Activated naive CD4-positive, alpha-beta T cell treated with anti-CD3 and anti-CD28 coated beads, Interleukin-2, amount 10 ng/mL, durations not matched to agents 7 days and 5 days (primary cell): ENCODE measurements at places on chromosomes 2 and 18.
A peak's percentile ranks its signal among the peaks of the same experiment; 100 is the strongest.

DNA sequence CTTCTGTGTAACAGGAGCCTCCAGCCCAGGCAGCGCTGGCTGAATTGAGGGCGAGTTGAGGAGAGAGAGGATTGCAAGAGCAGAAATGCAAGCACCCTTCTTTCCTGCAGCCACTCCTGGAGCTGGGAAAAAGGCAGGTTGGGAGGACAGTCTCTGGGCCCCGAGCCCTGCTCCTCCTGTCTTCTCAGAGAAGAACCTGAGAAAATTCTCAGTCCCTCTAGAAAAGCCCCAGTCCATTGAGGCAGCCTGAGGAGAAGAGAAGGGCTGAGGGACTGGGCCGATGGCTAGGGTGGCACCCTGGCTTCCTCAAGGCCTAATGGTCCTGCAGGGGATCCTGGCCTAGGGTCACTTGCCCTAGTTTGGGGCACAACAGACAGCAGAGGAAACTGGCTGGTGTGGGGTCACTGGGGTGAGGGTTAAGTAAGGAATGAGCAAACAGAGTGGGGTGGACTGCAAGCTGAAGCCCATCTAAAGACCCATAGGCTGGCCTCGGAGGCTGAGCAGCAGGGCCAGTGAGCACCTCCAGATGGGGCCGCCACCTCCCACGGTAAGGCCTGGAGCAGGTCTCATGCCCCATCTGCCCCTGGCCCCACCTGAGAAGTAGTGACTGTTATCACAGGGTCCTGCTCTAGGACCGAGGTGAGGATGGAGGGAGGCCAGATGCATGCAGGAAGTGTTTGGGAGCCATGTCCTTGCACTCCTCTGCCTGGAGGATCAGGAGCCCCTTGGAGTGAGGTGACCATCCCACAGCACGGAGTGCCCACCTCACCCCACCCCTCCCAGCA is 12.4 kb downstream of the CIB4 start:
- DNase-seq = no peak

DNA sequence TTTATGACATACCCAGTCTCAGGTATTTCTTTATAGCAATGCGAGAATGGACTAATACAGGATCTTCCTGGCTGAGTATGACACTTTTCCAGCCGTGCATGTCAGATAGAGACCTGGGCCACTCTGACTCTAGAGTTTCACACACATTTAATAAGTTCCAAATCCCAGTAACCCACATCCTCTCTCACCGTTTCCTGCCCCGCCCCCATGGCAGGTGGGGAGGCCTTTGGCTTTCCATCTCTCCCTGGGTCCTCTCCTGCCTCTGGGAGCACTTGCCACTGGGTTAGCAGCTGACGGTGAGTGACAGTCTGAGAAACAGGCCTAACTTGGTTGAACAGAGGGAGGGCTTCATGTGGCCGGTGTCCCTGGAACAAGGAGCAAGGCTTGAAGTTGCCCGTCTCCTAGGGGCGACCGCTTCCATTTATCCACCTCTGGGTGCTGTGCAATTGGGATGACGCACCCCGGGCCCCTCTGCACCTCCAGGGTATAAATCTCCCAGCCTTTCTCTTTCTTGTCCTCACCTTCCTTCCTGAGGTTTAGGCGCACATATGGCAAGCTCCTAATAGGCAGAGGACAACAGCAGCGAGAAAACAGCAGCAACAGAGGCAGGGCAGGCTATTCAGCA is 152.7 kb upstream of the HDAC4 start:
- peak; percentile 13 for DNase-seq

DNA sequence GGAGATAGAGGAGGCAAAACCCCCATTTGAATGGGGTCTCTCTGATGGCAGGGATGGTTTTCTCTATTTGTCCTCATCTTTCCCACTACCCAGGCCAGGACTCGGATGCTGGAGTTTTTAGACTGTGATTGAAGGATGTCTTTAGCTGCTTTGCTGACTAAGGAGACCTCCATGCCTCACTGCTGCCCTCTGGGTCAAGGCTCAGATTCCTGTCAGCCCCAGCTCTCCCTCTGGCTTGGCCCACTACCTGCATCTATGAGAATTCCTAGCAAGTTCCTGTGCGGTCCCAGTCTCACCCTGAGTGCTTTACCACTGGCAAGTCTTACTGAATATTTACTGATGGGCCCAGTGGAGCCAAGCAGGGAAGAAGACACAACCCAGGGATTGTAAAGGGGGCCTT is 184.0 kb downstream of the CELF4 start:
- no peak for DNase-seq

DNA sequence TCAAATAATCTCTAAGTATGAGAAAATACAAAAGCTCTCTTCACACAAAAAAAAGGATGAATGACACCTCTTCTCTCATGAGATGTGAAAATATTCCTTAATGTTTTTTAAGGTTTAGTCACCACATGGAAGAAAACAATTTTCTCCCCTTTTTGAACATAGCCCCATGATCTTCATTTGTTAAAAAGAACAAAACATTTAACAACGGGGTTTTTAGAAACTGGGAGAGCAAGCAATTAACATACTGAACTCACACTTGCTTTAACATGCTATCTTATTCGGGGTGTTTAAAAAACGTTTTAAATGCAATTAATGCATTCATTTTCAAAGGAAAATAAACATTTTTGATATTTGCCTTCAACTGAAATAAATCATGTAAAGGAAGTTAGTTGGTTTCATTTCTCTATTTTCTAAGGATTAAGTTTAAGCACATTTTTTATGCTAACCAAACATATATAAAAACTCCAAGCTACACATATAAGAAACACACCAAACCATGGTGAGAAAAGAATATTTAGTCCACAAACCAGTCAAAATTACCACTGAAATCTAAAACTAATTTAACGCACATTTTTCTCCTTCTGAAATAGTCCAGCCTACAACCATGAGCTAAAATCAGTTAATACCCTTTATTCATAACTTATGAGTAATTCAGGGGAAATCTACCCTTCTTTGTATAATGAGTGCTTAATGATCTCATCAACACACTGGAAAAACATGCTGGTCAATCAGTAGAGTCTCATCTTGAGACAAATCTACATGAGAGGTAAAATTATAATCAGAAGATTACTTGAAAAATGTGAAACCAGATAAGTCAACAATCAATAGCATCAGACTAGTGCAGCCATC is 8.2 kb downstream of the FBXO11 start:
- no peak for DNase-seq

DNA sequence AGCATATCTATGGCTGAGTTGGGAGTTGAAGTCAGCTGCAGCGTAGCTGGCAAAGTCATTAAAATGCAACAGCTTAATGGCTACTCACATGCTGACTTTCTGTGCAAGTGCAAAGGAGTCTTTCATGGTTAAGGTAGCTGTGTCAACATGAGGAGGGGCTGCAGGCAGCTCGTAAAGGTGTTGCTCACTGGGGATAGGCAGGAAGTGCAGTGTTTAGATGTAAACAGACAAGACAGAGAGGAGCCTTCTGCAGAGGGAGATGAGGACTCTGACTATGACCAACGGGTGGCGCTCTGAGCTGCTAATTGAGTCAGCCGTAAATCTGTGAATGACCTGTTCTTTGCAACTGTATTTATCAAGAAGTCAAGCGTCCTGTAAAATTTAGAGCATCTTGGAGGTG is 22.3 kb upstream of the CAVIN2 start:
- DNase-seq = no peak

DNA sequence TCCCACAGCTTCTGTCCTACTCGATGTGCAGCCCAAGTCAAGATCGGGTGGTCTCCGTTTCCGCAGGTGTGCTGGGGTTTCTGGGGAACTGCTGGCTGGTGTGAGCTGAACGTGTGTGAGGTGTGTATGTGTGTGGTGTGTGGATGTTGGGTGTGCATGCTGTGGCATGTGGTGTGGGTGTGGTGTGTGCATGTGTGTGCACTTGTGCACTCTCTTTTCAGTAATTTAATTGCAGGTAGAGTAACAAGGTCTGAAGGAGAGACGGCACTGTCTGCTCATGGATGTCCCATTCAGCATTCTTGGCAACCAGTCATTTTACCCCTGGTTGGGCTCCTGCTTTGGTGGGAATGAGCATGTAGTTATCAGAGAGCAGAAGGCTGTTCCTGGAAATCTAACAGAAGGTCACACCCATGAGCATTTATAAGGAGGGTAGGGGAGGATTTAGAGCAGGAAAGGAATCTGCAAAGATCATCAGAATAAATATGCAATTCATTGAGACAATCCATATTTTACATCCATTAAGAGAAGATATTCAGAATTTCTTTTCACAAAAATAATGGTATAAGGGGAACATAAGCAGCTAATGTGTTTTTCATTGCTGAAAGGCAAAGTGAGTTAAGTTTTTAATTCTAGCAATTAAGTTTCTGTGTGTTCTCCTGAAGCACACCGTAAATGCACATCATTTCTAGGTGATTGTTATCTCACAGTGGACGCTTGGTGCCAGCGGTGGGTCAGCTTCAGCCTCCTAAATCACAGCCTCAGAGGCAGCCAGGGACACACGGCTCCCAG is 60.7 kb downstream of the ADI1 start:
- DNase-seq = no peak

DNA sequence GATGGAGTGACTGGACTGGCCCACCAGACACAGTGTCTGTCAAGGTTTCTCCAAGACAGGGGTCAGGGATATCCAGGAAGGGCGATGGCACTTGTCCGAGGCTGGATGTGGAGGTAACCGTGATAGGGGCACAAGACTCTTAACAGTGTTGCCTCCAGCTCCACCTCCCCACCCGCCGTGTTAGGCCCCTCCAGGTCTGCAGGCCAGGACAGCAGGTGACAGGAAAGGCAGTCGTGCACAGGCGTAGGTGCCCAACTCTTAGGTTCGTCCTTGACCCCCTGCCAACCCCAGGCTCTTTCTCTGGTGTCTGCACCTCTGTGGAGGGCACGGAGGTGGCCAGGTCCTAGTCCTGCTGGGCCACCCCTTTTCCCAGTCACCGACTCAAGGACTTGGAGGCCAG is 10.1 kb downstream of the ITM2C start:
- no peak for DNase-seq

GRCh38 chr18:50170004-50170403 is 24.9 kb downstream of the MYO5B start:
- DNase-seq = no peak

- DNase-seq = no peak
Observed at GRCh38 chr2:47043891-47044239, 111.2 kb downstream of the STPG4 start.

- DNase-seq = no peak
Observed at GRCh38 chr2:41934329-41934958, 113.4 kb upstream of the PKDCC start.

DNA sequence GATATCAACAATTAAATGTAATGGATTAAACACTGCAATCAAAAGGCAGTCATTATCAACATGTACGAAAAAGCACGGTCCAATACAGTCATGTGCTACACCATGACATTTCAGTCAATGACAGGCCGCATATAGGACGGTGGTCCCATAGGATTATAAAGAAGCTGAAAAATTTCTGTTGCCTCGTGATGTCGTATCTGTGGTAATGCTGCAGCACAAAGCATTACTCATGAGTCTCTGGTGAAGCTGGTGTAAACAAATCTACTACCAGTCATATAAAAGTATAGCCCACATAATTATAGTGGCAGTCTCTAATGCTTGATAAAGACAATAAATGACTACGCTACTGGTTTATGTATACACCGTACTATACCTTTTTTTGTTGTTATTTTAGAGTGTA is 58.4 kb downstream of the RABL2A start:
- DNase-seq = no peak

GRCh38 chr2:182855376-182855775 is 11.1 kb downstream of the FRZB start:
- DNase-seq = no peak

DNA sequence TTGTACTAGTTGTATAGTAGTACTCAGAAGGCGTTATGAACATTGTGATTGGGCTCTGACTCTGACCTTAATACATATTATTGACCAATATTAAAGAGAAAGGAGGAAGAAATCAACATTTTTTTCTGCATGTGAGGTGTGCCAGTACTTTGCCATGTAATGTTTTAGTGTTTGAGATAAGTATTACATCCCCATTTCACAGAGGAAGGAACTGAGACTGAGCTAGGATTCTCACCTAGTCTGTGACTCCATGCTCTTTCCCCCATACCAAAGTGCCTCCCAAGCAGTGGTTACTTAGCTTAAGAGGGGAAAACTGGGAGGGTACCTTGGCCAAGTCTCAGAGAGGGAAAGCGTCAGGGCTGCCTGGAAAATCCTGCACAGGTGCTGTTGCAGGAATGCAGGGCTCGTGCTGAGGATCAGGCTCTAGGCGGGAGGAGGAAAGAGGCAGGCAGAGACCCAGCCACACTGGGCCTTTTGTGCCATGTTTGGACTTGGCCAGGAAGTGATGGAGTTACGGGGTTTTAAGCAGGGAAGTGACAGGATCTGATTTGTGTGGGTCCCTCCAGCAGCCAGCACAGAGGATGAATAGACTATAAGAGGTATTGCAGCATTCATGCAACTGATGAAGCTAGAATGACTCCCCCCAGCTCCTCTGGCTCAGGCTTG is 1.7 kb downstream of the PNKD start:
- no peak for DNase-seq

DNA sequence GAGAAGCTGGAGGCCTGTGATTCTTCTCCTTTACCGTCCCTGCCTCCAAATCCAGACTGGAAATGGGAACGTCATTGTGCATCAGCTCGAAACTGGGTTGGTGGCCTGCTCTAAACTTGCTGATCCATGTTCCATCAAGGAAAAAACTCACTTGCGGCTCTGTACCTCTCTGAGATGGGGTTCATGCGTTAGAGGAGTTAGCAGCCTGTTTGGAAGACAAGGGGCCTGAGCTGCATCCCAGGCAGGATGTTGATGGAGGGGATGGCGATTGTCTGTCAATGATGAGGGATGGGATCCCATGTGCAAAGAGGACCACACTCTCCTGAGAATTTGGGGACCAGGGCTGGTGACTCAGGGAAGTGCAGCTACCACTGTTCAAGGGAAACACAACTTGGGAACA is 26.0 kb downstream of the TWIST2 start:
- no peak for DNase-seq

DNA sequence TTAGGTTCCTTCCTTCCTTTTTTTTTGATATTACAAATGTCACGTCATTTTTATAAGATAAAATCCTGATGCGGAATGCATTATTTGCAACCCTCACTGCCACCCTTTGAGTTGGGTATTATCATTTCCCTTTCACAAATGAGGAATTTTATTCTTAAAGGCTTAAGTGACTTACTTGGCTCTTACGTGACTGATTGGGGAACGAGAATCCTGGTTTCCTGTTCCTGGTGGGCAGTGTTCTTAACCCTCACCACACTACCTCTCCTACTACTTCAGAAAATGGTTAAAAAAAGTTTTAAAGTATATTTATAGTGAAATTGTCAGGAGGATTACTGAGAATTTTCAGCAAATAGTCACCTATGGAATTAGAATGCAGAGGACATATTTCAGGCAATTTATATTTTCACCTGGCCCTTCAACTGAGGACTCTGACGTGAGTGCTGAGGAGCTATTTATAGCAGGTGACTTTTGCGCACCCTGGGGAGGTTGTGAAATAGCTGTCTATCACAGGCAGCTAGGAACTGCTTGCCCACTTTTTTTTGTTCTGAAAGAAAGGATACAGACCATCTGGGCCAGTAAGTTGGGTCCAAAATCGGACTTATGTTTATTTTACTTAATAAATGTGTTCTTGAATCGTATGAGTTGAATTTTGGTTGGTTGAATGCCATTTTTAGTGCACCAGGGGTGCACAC is 18.7 kb upstream of the RASGRP3 start:
- no peak for DNase-seq

- DNase-seq = no peak
Observed at GRCh38 chr2:241412144-241412543, 56.1 kb downstream of the FARP2 start.

- no peak for DNase-seq
Observed at GRCh38 chr2:128261245-128262128, 57.2 kb downstream of the HS6ST1 start.
